ENCODE measurements at places on chromosomes 4 and X.

GRCh38 chr4:144300616-144301015 is 160.1 kb upstream of the GYPA start:
- DNase-seq = no peak

- DNase-seq = no peak
Measured at GRCh38 chrX:12378706-12379105, 240.4 kb downstream of the FRMPD4 start.

GRCh38 chr4:3225071-3225850 is 23.7 kb upstream of the MSANTD1 start:
- no peak for DNase-seq

GRCh38 chr4:41548305-41548880 is 10.4 kb downstream of the LIMCH1 start:
- no peak for DNase-seq

GRCh38 chr4:128560754-128561495 is 248.6 kb upstream of the JADE1 start:
- no peak for DNase-seq

DNA sequence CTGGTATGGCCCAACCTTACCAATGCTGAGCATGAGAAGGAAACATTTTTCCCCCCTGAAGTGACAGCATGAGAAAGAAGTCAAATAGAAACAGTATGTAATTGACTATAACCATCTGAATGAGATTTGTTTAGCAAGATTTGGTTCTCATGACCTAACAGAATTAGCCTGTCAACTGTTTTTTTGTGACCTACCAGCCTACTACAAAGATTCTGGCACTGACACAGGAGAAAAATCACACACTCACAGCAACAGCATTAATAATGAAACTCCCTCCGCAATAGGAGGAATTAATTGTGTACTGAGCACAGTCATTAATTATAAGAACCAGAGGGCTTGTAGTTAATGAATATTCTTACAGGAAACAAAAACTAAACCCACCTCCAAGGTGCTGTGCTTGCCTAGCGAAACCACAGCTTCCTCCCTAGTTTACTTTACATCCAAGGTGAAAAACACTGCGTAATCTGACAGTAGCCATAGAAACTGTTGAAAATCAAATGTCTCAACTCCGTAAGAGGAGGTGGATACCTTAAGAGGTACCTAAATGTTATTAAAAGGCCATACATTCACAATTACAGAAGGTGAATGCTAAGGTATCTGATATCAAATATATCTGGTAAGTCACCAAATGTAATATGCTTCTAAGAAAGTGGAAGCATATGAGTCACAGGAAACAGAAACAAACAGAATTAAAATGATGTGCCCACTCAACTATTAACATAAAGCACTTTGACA is 34.9 kb downstream of the MMRN1 start:
- DNase-seq = no peak

GRCh38 chrX:110021258-110022022 is 18.5 kb downstream of the TMEM164 start:
- no peak for DNase-seq

GRCh38 chr4:179110356-179110755 is 1668.1 kb upstream of the AGA start:
- DNase-seq = no peak

- DNase-seq = no peak
Measured at GRCh38 chr4:135838889-135839288, 1637.3 kb upstream of the PABPC4L start.

DNA sequence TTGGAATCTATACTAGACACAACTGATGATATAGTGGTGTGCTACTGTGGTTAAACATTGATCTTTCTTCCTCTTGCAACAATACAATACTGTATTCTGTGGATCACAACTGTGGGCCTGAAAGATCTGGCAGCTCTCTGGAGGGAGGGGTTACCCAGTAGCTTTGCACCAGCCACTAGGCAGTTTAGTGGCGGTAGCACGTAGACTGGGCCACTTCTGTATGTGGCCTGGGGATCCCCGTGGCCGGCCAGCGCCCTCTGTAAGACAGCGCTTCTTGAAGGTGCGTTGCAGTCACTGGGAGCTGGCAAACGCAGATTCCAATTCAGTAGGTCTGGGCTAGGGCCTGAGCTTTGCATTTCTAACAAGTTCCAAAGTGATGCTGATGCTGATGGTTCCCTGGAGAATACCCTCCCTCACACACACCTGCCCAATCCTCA is 168.6 kb downstream of the MGST2 start:
- no peak for DNase-seq

DNA sequence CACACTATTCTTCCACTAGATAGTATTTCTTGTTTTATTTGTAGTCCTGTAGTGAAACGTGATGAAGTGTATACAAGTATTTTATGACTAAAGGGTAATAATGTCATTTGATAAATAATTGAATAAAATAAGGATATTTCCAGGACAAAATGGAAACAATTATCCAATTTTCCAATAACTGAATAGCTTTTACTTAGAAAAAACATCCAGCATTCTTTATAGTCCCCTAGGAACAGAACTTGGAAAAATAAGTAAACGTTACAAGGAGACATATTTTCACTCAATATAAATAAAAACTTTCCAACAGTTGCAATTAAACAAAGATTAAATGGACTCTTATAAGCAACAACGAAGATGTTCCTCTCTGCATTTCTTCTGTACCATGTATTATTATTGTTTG is 566.0 kb downstream of the TMA16 start:
- DNase-seq = no peak

DNA sequence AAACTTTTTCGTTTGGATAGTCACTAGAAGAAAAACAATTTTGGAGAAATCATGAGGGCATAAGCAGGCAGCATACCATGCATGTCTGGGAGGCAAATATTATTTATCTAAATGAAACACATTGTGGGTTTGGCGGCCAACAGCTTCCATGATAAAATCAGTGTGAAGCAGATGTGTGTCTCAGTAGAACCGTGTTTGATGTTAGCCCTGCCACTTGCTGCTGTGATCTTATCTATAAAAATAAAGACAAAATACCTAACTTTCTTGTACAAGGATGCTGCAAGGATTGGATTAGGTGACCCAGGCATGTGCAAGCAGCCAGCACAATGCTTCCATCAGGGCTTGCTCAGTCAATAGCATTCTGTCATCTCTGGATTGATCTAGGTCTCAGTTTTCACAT is 341.4 kb downstream of the PACRGL start:
- no peak for DNase-seq

- no peak for DNase-seq
Measured at GRCh38 chrX:44914532-44915198, 41.7 kb downstream of the KDM6A start.

- no peak for DNase-seq
Measured at GRCh38 chr4:97984545-97985131, 158.6 kb downstream of the STPG2 start.

GRCh38 chr4:175882891-175883290 is 70.8 kb upstream of the GPM6A start:
- no peak for DNase-seq

DNA sequence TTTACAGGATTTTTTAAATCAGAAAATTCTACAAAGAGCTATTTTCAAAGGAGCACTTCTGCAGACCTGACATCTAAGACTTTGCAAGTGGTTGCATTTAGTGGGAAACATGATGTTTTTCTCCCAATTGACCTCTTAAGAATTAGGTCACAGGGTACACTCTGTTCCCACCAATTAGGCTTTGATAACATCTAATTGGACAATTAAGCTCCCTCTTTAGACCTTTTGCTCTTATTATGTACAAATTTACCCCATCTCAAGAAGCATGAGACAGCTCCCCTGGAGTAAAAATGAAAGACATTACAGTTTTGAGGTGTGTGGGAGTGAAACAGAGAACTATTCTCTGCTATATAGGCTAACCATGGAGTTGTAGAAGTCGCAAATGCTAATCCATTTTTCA is 31.8 kb upstream of the AGA start:
- peak; percentile 1 for DNase-seq

- DNase-seq = no peak
Measured at GRCh38 chr4:188305690-188306089, 166.4 kb downstream of the TRIML1 start.

DNA sequence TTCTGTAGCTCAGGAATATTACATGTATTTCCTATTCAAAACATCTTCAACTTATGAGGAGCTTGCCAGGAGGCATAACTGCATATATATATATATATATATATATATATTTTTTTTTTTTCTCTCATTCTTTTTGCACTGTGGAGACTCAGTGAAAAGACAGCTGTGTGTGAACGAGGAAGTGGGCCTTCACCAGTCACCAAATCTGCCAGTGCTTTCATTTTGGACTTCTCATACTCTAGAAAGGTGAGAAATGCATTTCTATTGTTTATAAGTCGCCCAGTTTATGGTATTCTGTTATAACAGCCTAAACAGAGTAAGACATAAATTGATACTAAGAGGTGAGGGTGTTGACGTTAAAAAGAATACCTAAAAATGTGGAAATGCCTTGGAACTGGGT is 710.6 kb downstream of the TRAM1L1 start:
- DNase-seq = no peak

GRCh38 chr4:67685532-67685859 is 15.5 kb downstream of the UBA6 start:
- no peak for DNase-seq

- no peak for DNase-seq
Measured at GRCh38 chr4:40675166-40675565, 45.5 kb upstream of the RBM47 start.

GRCh38 chrX:17047224-17047623 is 100.8 kb downstream of the REPS2 start:
- DNase-seq = no peak

DNA sequence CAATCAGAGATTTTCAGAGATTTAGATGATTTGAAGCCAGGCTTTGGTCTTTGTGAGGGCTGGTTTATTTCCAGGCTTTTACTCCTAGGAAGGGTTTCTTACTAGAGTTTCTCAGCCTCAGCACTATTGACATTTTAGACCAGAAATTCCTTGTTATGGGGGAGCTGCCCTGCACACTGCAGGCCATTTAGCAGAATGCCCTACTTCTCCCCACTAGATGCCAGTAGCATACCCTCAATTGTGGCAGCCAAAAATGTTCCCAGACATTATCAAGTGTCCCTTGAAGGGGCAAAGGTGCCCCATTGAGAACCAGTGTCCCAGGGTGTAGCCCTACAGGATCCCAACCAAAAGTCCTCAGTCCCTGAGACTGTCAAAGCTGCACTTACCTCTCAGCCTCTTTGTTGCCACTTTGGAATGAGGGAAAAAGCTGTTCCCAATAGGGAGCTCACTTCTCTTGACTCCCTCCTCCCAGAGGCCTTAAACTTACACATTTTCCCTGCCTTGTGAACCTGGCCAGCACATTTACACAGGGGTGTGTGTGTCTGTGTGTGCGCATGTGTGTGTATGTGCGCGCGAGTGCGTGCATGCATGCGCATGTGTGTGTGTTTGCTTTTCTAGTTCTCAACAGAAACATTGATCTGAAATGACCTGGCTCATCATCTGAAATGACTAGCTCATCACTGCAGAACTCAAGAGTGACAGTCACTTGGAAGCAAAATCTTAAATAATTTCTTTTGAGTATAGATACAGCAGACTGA is 231.4 kb downstream of the QDPR start:
- no peak for DNase-seq

GRCh38 chr4:35934320-35934981 is 309.9 kb downstream of the ARAP2 start:
- DNase-seq = no peak

- DNase-seq = no peak
Measured at GRCh38 chr4:93813092-93813491, 15.5 kb upstream of the ATOH1 start.

DNA sequence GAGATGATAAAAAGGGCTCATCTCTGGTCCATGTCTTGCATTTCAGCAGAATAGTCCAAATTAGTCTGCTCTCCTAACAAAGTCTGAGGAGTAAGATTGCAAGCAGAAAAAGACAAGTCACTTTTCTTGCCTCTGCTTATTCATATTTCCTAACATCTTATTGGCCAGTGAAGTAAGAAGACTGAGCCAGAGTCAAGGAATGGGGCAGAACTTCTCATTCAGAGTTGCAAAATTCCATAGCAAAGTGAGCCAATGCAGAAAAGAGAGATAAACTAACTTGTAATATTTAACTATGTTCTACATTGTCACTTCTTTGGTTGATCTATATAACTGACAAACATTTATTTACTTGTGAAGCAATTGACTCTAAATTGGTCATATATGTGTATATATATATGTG is 2304.0 kb downstream of the ARAP2 start:
- no peak for DNase-seq

DNA sequence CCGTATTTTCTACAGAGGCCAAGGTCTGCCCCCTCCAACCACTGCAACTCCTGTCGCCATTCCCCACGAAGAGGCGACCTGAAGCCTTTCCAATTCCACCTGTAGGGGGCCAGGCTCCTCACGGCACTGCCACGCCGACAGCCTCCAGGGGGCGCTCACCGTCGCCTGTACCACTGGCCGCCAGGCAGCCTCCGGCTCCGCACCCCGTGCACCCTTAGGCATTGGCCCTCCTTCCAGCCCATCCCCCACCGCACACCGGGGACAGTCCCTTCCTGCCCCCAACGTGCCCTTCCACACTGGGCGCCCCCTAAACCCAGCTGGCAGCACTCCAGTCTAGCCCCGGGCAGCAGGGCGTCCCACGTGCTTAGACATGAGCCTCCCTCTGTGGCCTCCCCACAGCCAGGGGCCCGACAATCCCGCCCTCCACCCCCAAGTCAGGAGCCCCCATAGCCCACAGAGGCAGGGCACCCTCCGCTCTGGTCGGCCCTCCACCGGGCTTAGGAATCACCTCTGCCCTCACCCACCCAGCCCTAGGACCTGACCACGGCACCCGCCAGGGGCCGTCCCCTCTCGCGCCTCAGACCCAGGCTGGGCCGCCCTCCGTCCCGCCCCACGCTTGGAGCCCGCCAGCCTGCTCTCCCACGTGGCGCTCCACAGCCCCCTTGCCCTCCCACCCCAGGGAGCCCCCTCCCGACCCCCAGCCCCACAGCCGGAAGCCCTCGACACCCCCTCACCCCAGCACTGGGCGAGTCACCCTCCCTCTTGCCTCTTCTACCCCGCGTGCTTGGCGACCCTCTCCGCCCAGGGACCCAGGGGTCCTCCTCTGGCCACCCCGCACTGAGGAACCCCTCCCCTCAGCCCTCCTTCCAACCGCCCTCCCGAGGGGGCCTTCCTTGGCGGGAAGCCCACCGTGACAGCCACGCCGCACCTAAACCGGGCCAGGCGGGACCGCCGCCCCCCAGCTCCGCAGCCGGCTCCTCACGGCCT is 711 bp downstream of the PNMA6E start:
- DNase-seq = no peak

GRCh38 chr4:85508654-85509053 is 33.7 kb downstream of the ARHGAP24 start:
- DNase-seq = no peak

- DNase-seq = no peak
Measured at GRCh38 chr4:11471618-11472017, 42.9 kb upstream of the HS3ST1 start.

DNA sequence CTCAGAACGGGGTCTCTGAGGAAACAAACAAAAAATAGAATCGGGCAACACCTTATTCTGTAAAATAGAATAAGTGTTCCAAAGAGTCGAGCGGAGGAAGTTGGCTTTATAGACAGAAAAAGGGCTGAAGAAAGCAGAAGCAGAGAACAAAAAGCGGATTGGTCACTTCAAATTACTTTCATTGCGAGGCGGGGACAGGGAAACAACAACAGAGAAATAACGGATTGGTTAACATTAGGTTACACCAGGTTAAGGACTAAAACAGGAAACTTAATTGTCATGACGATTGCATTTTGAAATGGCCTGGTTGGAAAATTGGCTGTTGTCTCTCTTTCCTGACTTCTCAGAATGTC is 433 bp upstream of the COQ2 start:
- no peak for DNase-seq

GRCh38 chr4:83012200-83012686 is 1.6 kb upstream of the LIN54 start:
- DNase-seq = no peak

GRCh38 chr4:124722071-124722470 is 9.5 kb upstream of the ANKRD50 start:
- no peak for DNase-seq

Data from NCI-H2227 treated with DMSO at 0.1 percent for 48 hours (cell line).